ENCODE measurements at places on chromosomes 2 and 18.

DNA sequence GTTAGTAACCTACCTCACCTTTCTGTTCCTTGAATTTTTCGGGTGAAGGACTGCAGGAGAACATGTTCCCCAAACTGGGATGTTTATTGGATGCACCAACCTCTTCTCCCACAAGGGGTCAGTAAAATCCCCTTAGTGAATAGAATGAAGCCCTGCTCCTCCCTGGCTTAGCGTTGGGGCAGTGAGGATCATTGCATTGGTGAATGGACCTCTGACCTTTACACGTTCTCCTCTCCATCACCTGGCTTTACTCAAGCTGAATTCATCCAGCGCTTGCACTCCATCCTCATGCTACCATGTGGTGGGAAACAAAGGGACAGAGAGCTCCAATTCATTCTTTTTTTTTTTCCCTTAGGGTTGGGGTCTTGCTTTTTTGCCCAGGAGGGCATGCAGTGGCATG is 157.2 kb downstream of the MIB1 start:
- DNase-seq, result no peak

DNA sequence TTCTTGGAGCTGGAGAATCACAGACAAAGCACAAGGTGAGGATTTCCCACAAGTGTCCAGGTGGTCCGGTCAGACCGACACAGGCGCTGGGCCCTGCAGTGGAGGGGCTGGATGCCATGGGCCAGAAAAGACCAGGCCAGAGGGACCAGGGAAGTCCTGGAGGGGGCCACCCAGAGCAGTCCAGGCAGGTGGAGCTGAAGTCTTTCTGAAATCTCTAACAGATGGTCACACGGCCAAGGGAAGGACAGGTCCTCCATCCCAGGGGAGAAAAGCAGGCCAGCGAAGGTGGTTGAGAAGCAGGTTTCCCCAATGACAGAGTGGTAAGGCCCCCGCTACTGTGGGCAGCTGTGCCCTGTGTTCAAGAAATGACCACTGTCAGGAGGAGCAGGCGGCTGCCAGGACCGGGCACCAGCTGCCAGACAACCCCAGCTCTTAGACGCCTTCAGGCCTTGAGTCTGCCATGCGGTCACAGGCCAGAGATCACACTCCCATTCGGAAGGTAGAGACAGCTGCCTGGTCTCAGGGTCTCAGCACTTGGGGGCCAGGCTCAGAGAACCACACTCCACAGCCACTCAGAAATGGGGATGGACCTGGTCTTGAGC is 25.9 kb downstream of the HS1BP3 start:
- no peak for DNase-seq

GRCh38 chr2:150472511-150472899 is 15.0 kb downstream of the RND3 start:
- DNase-seq, result no peak

DNA sequence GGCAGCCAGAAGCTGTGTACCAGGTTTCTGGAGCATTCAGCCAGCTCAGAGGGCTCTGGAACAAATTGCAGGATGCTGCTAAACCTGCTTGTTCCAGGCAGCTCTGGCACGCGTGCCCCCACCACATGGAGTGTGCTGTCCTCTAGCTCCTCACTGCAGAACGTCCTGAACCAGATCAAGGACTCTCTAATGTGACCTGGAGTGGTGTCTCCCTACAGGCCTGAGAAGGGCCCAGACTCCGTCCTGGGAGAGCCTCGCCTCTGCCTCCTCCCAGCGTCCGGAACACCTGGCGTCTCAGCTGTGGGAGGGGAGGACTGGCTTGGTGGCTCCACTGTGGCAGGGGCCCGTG is 115.6 kb upstream of the GPC1 start:
- DNase-seq, result no peak

DNA sequence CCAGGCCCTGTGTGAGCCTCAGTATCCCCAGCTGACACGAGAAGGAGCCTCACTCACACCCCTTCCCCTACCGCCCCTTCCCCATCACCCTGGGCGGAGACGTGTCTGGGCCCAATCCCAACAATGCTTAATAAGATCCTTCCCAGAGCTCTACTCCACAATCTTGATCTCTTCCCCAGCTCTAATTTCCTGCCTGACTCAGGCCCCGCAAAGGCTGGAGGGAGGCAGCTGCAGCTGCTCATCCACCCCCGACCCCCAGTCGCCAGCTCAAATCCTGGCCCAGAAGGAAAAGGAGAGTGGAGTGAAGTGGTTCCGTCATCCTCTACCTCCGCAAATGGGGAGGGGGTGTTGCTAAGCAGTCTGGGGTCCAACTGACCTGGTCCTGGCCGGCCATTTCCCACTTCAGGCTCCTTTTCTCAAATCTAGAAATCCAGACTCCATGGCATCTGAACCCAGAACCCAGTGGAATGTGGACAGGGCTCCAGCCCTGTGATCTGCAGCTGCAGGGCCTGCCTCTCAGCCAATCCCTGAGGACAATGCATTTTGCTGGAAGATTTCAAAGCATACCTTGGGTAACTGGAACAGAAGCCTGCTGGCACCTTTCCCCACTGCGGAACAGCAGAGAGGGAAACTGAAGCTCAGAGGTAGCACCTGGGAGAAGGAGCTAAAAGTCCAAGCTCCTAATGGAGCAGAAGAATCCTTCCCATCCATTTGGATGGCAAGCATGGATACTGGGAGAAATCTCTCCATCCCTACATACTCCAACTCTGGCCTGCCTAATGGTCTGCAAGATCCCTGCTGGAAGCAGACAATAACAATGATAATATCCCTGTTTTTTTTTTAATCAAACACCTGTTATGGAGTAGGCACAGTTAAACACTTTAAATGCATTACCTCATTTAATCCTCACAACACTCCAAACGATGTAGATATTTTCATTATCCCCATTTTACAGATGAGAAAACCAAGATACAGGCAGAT is 5.6 kb upstream of the TNS1 start:
- no peak for DNase-seq

GRCh38 chr2:132816234-132816633 is 146.2 kb upstream of the LYPD1 start:
- DNase-seq, result no peak

DNA sequence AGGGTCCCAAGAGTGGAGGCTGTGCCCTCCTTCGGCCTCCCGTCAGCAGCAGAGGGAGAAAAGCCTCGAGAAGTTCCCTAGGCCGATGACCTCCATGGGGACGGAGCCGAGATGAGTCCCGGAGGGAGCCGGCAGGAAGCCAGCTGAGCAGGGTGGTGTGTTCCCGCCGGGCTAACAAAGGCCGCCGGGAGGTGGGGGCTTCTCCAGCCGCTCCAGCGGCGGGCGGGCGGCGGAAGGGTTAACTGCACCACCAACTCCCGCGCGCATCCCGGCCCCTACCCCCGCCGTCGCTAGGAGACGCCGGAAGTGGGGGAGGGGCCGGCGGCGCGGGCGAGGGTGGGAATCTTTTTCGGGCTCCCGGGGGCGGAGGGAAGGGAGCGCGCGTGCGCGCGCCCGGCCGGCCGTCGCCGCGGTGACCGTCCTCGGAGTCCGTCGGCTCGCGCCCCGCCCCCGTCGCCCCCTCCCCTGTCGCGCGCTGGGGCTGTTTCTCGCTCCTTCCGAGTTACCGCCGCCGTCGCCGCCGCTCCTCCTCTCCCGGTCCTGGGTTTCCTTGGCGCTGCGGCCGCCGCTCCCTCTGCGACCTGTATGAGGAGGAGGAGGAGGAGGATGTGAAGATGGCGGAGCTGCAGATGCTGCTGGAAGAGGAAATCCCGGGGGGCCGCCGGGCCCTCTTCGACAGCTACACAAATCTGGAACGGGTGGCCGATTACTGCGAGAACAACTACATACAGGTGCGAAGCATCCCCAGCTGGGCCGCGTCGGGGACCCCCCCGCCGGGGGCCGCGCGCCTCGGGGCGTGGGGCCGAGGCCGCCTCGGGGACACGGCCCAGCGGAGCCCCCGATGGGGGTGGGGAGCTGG is at the start of gene ABI2:
Gene ABI2 (plus strand): TSS at position 494 of the 859 bp plus-strand sequence. CDS start 121 bp downstream, at position 615.
- peak; percentile 17 for DNase-seq

- no peak for DNase-seq
Observed at GRCh38 chr18:60951091-60951490, 382.1 kb upstream of the CDH20 start.

- DNase-seq, result no peak
Observed at GRCh38 chr2:168056242-168056787, 191.1 kb downstream of the STK39 start.

- no peak for DNase-seq
Observed at GRCh38 chr2:25757906-25758305, 84.5 kb upstream of the DTNB start.

DNA sequence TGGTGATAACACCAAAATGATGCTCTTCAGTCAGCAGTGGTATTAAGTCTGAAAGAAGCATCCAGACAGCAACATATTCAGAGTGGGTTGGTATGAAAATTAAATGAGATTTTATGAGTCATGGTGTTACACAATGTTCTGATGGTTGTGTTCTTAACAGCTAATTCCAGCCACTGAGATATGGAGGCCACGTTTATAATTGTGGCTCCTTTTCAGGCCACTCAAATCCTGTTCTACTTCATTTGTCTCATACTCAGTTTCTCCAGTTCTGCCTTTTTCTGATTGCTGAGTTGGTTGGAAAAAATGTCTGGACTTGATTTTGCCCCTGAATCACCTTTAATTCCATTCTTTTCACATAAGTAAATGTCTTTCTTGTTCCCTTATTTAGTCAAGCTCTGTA is 162.7 kb upstream of the COL3A1 start:
- DNase-seq, result no peak

DNA sequence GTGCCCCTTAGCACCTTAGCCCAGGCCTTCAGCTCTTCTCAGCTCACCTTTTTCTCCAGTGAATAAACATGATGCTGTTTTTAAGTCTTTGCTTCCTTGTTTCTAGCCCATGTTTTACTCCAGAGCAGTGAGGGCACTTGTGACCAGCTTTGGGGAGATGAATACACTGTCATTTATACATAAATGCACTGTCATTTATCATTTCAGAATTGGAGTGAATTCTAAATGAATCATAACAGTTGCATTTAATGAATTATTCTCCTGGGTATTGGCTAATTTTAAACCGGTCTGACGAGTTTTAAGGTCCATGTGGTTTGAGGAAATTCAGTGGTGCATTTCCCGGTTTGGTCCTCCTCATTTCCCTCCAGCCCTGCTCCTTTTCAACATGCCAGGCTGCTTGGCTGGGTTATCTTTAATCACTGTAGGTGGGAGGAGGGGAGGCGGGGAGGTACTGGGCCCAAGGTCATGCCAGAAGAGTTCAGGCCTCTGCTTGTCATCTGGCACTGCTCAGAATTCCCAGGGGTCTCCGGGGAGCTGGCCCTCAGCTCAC is 23.9 kb downstream of the PRKCE start:
- DNase-seq, result no peak

GRCh38 chr2:221458578-221458977 is 113.5 kb downstream of the EPHA4 start:
- no peak for DNase-seq

DNA sequence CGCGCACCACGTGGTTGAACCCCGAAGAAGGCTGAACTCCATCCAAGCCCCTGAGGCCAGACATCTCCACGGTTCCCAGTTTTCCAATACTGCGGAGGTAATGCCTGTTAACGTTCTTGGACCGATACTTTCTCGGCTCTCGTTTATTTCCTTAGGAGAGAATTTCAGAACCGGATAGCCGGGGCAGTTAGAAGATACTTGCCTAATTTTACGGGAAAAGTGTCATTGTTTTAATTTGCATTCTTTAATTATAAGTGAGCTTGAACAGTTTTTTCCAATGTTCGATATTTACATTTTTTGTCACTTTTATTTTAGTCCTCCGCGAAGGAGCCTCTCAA is 10.2 kb upstream of the KCNG2 start:
- no peak for DNase-seq

GRCh38 chr18:45980229-45980628 is 13.1 kb upstream of the EPG5 start:
- DNase-seq, result no peak

GRCh38 chr18:77162580-77162979 is 30.0 kb upstream of the MBP start:
- DNase-seq, result no peak

GRCh38 chr18:44474591-44474990 is 206.1 kb upstream of the SETBP1 start:
- DNase-seq, result no peak

DNA sequence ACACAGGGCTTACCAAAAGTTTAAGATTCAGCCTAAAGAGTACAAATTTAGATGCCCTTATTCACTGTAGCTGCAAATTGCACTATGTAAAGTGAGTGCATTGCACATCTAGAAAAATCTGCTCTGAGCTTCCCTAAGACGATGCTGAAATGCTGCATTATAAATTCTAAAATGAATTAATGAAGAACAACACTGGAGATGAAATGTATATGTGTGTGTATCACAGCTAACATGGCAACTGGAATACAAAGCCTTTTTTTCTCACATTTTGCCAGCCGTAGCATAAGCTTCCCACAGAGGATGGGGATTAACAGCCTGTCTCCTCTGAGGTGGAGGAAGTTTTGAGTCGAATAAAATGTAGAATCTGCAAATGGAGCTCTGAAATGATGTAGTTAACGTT is 338.3 kb upstream of the ZEB2 start:
- no peak for DNase-seq

DNA sequence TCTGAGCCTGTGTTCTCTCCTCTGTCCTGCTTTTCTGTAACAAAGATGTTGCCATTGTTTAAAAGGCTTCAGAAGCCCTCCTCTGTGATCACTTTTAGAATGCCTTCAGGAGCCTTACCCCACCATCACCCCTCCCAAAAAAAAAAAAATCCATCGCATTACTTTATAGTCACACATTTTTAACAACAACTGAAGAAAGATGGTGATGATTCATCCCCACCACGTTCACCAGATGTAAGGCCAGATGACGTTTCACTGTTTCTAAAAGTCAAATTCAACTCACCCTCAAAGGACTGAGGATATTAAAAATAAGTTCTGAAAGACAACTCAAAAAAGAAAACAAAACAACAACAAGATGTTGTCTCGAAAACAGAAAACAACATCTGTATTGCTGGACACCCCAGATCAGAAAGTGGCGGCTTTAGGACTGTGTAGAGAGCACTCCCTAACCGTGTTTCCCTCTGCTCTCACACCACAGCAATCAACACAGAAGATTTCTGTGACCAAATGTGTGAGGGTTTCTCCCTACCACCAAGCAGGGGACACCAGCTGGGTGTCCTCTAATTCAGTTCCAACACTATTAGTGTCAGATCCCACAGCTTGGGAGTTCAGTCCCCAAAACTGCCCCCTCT is 61.9 kb upstream of the CREB1 start:
- no peak for DNase-seq

GRCh38 chr2:155730804-155731203 is 601.7 kb downstream of the NR4A2 start:
- DNase-seq, result no peak

DNA sequence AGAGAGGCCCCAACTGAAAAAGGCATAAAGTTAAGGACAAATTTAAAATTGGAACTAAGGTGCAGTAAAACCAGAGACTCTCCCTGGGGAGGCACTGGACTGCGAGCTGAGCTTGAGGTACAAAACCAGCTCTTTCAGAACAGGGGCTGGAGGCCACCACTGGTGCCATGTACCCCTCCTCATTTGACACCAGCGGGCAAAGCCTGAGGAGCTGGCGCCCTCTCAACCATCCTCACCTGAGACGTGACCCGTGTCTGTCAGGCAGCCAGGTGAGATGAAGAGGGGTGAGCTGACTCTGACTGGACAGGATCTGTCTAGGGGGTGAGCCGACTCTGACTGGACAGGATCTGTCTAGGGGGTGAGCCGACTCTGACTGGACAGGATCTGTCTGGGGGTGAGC is 68.5 kb downstream of the TMEM18 start:
- no peak for DNase-seq

- DNase-seq, result no peak
Observed at GRCh38 chr2:104444392-104444791, 409.5 kb upstream of the POU3F3 start.

GRCh38 chr2:128790541-128791001 is 471.9 kb upstream of the HS6ST1 start:
- DNase-seq, result no peak

All from stimulated activated CD8-positive, alpha-beta memory T cell treated with anti-CD3 and anti-CD28 coated beads, Interleukin-15, amount 100 ng/mL, for 1 hour (primary cell).